Hematopoietic multipotent progenitor cell treated with erythropoietin and hydrocortisone succinate and interleukin-3 and kit ligand, for 4 days (in vitro differentiated cells): ENCODE measurements at places on chromosomes 1 and 21.

DNA sequence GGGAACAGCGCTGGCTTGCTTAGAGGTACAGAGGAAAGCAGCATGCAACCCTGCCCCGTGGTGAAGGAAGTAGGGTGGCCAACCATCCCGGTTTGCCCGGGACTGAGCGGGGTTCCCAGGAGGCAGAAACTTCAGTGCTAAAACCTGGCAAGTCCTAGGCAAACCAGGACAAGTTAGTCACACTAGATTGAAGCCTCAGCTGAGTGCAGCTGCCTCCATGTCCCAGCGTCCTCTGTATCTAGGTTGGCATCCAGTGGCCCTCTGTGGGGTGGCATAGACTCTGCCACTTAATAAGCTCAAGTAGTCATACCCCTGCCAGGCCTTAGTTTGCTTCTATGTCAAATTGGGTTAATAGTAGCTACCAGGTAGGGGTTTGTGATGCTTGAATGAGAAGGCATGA lies 67.1 kb downstream of the ATP2B4 start:
- DNase-seq = no peak

GRCh38 chr21:25967901-25968438 lies 202.6 kb downstream of the APP start:
- DNase-seq = no peak

DNA sequence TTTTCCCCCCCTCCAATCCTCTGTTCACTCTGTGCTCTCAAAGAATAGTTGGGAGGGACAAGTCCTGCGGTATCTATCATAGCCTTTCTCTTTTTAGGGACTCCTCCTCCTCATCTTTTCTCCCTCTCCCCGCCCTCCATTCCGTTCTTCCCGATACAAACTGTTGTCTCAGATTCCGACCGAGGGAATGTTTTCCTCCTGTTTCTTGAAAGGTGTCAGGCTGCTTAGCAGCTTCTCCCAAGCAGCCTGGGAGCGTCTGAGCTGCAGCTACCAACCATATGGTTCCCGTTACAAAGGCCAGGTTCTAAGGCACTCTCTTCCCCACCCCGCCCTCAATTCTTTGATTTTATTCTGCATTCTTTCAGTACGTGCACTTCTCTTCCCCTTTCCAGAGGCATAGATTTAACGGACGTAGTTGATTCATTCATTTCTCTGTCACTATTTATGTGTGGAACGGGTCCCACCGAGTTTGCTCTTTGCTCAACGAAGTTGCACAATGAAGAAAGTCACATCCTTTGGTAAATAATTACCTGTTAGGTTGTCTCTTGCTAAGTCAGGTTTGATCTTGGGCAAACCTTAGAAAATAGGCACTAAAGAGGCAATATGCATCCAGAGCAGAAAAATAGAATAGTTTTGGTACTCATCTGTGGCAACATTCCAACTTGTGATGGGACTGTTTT lies 2.8 kb downstream of the ADGRL2 start:
- no peak for DNase-seq

DNA sequence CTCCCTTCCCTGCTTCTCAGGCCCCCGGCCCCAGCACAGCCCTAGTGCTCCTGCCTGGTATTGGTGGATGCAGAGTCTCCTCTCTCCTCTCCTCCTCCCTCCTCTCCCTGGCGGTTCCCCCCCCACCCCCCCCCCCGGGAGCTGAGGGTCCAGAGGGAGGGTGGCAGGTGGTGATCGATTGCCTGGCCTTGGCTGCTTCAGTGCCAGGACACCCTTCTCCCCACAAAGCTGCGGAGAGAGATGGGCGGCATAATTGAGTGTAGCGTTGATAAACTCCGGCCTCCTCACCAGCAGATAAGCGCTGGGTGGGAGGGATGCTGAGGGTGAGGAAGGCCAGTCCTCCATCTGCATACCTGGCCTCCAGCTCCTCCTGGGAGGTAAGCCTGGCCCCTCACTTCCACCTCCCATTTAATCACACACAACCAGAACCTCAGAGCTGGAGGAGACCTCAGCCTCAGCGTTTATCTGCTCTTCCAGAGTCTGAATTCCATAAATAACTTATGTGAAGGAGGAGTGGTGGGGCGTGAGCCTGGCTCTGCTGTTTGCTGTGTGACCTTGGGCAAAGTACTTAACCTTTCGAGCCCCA lies 60.8 kb downstream of the LRRN2 start:
- DNase-seq = no peak

GRCh38 chr1:165495858-165496205 lies 48.0 kb upstream of the LRRC52 start:
- DNase-seq = no peak

DNA sequence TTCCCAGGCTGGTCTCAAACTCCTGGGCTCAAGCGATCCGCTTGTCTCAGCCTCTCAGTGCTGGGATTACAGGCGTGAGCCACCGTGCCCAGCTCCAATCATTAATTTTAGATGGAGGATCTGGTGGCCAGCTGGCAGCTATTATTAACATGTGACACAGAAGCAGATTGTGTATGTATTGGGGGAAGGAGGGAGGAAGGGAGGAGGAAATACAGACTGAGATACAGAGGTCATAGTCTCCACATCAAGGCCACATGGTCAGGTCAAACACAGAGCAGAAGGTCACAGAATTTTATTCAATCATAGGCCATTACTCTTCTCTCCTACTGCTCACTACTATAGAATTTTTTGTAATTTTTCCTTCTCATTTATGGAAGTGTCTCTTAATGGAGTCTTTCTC lies 57.9 kb upstream of the ADORA3 start:
- no peak for DNase-seq

DNA sequence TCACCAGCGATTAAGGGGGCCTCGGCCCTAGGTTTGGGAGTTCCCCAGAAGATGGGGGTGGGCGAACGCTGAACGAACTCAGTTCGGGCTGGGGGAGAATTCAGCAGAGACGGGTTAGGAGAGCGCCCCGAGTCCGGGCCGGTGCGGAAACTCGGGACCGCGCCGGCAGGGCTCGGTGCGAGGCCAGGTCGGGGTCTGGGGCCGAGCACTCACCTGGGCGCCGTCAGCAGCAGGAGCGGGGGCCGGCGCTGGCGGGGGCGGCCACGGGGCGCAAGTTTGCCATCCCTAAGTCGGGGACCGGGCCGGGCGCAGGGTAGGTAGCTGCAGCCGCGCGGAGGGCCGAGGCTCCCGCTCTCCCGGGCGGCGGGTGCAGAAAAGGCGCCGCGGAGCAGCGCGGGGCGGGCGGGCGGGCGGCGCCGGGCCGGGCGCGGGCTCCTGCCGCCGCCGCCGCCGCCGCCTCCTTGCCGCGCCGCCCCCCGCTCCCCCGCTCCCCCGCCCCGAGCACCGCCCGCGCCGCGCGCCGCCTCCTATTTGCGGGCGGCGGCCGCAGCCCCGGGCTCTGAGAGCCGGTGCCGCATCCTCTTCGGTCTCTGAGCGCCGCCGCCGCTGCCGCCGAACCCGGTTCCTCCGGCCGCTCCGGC lies 349 bp downstream of the ADGRB2 start:
- DNase-seq = no peak

- no peak for DNase-seq
Measured at GRCh38 chr21:35909456-35910223, 150.7 kb downstream of the SETD4 start.

- peak; percentile 45 for DNase-seq
Measured at GRCh38 chr1:245797592-245798348, 643.0 kb downstream of the KIF26B start.

DNA sequence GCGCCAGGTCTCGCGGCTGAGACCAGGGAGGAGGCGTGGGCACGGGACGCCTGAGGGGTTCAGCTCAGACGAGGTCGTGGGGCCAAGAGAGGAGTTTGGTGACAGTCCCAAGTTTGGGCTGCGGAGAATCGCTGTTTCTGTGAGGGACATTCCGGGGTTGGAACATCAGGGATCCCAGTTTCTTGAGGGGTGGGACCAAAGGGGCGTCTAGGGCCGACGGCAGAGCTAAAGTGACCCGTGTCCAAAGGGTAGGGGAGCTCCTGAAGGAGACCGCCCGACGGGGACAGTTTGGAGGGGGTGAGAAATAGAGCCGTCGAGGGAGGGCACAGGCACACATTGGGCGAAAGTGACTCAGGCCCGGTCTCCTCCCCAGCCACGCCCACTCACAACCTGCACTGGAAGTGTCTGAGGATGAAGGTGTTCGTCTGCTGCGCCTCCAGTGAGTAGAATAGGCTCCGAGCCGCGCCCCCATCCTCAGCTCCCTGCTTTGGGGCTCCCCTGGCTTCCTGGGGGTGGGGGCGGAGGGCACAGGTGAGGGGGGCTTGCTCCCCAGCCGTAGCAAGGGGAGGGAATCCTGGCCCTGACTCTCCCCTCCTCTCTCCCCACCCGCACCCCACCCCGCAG lies 7.0 kb downstream of the EFNA3 start:
- DNase-seq = peak; percentile 72

DNA sequence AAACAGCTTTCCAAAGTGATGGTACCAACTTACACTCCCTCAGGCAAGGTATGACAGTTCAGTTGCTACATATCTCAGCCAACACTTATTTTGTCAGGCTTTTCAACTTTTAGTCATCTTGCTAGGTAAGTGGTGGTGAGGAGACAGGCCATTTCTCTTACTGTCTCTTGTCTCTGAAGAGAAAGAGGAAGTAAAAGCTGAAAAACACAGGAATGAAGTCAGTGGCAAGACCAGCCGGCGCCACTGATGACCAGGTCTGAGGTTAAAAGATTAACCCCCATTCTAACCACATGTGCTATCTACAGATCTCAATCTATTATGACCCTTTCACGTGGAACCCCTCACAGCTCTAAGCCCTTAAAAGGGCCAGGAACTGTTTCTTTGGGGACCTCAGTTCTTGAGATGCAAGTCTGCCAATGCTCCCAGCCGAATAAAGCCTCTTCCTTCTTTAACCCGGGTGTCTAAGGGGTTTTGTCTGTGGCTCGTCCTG lies 4.2 kb downstream of the ADCY10 start:
- DNase-seq = peak; percentile 74

DNA sequence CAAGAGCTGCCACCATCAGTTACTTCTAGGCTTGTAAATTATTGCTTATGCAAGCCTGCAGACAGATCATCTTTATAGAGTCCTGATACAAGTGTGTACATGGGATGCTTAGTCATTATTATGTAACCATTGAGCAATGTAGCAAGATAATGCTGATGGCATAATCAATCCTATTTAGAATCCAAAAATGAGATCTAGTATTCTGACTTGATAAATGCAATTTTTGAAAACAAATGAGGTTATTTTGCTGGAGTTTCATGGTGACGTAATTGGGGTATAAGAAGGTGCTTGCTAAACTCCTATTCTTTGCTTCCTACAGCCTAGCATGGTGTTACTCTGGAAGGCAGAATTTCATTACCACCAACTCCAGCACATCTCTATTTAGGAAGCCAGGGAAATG lies 801.7 kb upstream of the PRMT6 start:
- DNase-seq = peak; percentile 3

GRCh38 chr1:155323729-155324036 lies 3.0 kb downstream of the RUSC1 start:
- DNase-seq = peak; percentile 95

- DNase-seq = peak; percentile 89
Measured at GRCh38 chr1:51518033-51518585, 957 bp downstream of the EPS15 start.

DNA sequence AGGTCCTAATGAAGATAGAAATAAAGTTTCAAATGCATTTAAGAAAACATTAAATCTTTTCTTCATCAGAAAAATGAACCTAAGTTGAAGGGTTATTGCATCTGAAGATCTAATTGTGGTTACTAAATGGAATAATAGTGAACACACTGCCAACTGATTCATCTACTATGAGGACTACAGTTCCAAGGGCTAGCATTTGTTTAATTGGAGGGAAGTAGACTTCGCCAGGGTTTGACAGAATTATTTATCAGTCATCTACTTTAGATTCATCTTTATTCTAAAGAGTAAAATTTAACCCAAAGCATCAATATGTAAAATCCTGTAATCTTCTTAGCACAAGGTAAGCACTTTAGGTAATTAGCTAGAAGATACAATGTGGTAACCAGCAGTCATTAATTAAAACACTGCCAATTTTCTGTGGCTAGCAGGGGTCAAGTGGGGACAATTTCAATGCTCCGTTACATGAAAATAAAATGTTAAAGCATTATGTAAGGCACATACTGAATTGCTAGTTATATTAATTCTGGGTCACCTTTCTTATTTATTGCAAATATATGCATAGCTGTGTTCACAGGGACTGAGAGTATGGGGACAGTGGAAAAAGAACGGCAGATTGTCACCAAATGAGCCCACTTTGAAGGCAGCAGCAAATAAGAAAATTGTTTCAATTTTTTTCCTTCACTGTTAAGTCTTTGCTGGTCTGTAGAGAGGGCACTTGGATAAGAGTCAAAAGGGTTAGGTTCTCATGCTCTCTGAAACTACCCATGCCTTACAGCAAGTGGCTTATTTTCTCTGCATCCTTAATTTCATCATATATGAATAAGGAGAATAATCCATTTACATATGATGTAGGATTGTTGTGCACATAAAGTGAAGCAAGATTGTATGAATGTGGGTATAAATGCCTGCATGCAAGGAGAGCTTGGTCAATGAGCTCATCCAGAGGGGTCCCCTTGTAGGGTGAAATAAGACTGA lies 416.0 kb downstream of the PCP4 start:
- DNase-seq = no peak

GRCh38 chr1:118219438-118219837 lies 34.4 kb upstream of the SPAG17 start:
- DNase-seq = no peak

- no peak for DNase-seq
Measured at GRCh38 chr1:228497206-228497605, 10.0 kb downstream of the RNF187 start.

- DNase-seq = peak; percentile 90
Measured at GRCh38 chr1:53182111-53182593, 14.5 kb upstream of the CPT2 start.

DNA sequence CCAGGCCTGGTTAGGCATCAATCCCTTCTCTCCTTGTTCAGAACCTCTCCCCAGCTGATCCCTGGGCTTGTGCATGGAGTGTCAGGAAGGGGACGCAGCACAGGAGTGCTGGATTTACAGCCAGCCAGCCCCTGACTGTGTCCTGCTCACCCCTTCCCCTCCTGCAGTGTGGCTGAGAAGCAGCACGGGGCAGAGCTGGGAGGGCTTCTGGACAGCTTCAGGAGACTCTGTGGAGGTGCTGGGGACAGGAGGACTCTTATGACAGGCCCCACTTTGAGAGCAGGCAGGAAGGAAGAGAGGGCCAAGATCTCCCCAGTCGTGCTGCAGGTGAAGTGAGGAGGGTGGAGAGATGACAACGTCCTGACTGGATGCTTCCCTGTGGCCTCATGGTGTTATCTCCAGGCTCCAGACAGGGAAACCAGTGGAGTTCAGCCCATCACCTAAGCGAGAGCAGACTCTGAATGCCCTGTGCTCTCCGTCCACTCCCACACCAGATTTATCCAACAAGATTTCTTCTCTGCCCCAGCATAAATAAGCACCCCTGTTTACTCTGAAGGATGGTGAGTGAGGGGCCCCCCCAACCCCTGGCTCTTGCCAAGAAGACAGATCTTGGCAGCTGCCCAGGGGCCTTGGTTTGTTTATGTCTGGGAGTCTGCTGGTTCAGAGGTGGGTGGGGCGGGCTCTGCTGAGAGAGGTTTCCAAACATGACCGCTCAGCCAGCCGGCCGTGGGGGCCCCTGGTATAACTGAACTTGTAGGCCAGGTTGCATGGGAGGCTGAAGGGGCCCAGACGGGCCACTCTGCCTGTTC lies 21.3 kb downstream of the TMCC2 start:
- peak; percentile 71 for DNase-seq

GRCh38 chr1:203286161-203286984 lies 18.9 kb upstream of the BTG2 start:
- no peak for DNase-seq

- peak; percentile 96 for DNase-seq
Measured at GRCh38 chr1:192158181-192158580, at the start of gene RGS18. Gene RGS18 (plus strand): TSS chr1:192158462. CDS start chr1:192158638, 176 bp downstream.

- peak; percentile 36 for DNase-seq
Measured at GRCh38 chr1:24308365-24309015, 10.7 kb upstream of the GRHL3 start.
